ENCODE measurements at places on chromosomes 12 and 14.

GRCh38 chr14:44385906-44386305 lies 121.2 kb downstream of the FSCB start:
- DNase-seq: no peak

DNA sequence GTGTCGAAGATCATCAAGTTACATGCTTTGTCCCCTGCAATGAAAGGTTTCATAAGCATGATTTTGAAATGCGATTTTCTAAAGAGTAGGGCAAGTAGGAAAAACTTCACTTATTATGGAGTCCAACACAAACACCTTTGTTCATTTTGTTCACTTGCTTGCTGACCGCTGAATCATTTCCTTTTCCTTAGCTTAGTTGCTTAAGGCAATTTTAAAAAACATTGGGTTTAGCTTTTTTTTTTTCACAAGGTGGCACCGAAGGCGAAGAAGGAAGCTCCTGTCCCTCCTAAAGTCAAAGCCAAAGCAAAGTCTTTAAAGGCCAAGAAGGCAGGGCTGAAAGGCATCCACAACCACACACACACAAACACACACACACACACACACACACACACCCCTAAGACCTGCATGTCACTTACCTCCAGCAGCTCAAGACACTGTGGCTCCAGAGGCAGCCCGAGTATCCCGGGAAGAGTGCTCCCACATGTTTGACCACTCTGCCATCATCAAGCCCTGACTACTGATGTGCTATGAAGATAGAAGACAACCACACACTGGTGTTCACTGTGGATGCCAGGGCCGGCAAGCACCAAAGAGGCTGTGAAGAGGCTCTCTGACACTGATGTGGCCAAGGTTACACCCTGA lies 11.4 kb downstream of the MANSC1 start:
- DNase-seq: no peak

- no peak for DNase-seq
Observed at GRCh38 chr12:59322473-59322872, 273.4 kb upstream of the SLC16A7 start.

GRCh38 chr14:37559386-37559785 lies 35.7 kb downstream of the FOXA1 start:
- no peak for DNase-seq

DNA sequence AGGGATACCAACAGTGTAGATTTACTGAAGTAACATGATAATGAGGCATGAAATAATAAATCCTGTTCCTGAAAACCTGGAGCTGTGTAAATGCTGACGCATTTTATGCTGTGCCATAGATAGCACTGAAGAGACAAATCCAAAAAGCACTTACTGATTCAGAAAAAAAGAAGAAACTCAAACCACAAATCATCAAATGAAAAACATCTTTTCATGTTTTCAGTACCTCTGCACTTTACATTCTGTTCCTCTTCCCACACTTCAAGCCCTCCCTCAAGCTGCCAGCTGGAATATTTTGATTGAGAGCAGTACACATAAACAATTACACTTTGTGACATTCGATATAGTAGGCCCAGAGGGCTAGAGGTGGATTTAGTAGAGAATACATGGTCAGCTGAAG lies 362.3 kb downstream of the NAV3 start:
- DNase-seq: no peak

DNA sequence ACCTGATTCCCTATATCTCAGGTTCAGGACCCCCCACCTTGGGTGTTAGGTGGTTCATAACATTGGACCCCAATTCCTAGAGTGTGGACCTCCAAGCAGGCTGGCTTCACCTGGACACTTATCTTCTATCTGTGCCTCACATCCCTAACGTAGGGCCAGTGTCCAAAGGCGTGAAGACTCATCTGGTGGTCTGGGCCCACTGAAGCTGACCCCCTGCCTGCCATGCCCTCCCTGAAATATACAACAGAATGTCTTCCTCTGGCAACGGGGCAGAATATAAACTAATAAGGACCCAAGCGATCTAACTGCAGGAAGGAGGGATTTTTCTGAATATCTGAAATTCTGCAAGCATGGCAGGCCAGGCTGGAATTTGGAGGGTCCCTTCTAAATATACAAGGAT lies 5.6 kb downstream of the HOXC13 start:
- no peak for DNase-seq

GRCh38 chr14:51855234-51855633 lies 5.2 kb upstream of the GNG2 start:
- no peak for DNase-seq

DNA sequence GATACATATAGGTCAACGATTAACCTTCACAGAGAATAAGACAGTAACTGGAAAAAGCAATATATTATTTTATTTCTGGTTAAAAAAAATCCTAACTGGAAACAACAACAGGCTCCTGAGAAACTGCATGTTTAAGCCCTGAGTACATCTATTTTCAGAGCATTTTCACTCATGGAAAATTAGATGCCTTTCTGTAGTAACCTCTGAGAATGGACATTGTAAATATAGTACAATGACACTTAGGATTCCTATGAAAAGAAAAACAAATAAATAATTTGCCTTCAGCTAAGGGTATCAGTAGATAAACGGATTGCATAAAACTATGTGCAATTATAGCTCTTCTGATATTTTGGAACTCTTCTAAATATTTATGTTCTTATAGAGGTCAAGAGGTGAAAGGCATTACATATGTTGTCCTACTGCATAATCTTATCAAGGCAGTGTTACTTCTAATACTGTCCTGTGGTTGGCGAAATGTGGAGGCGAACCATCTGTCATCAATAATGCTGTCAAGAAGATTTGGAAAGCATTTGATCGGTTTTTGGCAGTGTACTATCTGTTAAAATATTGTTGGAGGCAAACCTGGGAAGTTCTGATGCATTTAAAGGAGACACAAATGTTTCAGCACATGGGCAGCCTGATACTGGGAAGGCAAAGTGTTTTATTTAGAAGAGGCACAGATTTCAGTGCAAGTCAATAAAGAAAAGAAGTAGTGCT lies 381.8 kb downstream of the BTG1 start:
- no peak for DNase-seq

- no peak for DNase-seq
Observed at GRCh38 chr14:53735916-53736315, 220.7 kb downstream of the BMP4 start.

- DNase-seq: no peak
Observed at GRCh38 chr12:45256721-45257120, 40.8 kb downstream of the ANO6 start.

- no peak for DNase-seq
Observed at GRCh38 chr12:38157933-38158401, 158.6 kb upstream of the ALG10B start.

GRCh38 chr12:121131941-121132341 lies 735 bp upstream of the P2RX7 start:
- no peak for DNase-seq

- DNase-seq: no peak
Observed at GRCh38 chr14:104465482-104466390, 113.8 kb upstream of the C14orf180 start.

DNA sequence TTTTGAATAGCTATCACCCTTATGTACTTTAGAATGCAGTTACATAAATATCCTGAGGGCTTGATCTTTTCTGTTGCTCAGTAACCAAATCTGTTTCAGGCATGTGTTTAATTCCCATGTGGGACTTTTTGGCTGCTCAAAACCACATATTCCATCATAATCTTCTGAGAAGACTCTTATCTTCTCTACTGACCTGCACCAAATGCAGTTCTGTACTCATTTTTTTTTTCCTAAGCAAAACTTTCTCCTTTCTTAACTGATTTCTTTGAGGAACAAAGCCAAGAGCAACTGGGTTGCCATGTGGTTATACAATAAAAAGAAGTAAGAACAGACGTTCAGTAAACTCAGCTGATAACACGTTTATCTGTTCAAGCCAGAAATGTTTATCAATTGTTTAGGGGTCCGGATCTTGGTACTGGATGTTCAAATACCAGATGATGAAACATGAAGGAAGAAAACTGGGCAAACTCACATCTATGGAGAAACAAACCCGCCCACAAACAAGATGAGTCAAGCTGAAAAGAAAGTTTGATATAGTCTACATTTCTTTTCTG lies 50.1 kb downstream of the TMEM132C start:
- DNase-seq: no peak

- DNase-seq: no peak
Observed at GRCh38 chr14:77580477-77580876, 36.0 kb downstream of the SPTLC2 start.

DNA sequence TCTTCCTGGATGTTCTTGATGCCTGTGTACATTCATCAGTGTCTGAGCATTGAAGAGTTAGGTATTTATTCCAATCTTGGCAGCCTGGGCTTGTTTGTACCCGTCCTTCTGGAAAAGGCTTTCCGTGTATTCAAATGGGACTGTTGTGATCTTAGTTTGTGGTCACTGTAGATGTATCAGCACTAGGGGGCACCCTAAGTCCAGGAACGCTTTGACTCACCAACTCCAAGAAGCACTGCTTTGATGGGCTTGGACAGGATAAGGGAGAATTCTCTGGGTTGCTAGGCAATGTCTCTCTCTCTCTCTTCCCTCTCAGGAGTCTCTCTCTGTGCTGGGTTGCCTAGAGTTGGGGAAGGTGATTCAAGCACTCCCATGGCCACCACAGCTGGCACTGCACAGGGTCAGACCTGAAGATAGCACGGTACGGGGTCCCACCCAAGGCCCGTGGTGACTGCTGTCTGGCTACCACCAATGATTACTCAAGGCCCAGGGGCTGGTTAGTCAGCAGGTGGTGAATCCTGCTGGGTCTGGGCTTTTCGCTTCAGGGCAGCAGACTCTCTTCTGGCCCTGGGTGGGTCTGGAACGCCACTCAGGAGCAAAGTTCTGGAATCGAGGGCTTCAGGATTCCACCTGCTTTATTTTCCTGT lies 211.1 kb upstream of the RGS6 start:
- no peak for DNase-seq

DNA sequence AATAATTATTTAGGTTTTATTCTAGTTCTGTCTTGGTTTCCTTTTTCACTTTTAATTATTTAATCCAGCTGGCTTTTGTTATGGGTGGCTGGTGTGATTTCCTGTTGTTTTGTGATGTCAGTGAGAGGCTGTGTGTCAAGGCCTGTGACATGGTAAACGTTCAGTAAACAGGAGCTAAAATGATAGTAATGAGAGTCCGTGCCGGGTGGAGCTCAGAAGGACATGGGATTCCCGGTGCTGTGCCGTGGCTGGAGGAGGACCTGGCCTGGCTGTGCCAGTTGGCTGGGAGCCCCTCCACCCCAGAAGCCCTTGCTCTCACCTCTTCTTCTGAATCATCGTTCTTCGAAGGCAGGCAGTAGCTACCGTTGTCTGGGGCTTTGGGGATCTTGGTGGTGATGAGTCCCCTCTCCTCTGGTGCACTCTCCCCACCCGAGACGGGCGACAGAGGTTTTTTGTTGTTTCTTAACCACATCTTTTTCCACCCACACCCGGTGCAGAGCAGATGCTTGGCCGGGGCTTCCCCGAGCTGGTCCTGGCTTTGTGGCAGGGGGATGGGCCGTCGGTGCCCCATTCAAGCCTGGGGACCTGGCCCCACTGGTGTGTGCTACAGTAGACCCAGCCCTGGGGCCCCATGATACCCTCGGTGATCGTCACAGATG lies 29.1 kb downstream of the SH2B3 start:
- DNase-seq: peak; percentile 80

DNA sequence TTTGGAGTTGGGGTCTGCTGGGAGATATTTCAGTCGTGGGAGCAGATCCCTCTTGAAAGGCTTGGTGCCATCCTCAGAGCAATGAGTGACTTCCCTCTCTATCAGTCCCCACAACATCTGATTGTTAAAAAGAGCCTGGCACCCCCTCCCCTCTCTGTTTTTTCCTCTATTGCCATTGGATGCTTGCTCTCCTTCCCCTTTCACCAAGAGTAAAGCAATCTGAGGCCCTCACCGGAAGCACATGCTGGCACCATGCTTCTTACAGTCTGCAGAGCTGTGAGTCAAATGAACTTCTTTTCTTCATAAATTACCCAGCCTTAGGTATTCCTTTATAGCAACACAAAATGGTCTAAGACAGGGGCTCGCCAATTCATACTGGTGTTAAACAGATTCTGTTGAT lies 99.1 kb upstream of the CCND2 start:
- DNase-seq: no peak

GRCh38 chr12:67388331-67389138 lies 119.4 kb downstream of the CAND1 start:
- no peak for DNase-seq

DNA sequence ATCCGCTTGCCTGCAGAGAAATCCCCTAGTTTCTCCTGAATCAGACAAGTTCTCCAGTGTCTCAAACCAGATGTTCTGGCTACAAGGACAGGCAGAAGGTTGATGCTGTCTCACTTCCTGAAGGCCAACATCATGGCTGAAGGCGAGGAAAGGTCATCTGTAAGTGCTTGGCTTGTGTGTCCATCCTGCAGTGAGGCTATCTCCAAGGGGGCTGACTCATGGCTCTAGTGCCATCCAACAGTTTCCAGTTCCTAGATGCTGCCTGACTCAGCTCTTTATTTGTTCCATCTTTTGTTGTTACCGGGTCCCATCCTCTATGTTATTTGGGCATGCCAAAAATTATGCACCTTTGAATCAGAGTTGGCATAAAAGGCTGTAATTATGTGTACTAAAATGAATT lies 232.1 kb upstream of the TBX3 start:
- DNase-seq: no peak

- no peak for DNase-seq
Observed at GRCh38 chr12:128606051-128606450, 217.7 kb downstream of the SLC15A4 start.

- no peak for DNase-seq
Observed at GRCh38 chr12:113684053-113684907, 212.6 kb upstream of the LHX5 start.

- no peak for DNase-seq
Observed at GRCh38 chr12:4049298-4050080, 176.3 kb upstream of the PARP11 start.

GRCh38 chr12:52791271-52792184 lies 4.4 kb downstream of the KRT3 start:
- DNase-seq: no peak

GRCh38 chr12:19191563-19191962 lies 62.0 kb downstream of the PLEKHA5 start:
- DNase-seq: no peak

- DNase-seq: no peak
Observed at GRCh38 chr14:103825101-103825500, 22.3 kb downstream of the PPP1R13B start.
